ENCODE measurements at places on chromosomes 7 and 10.

DNA sequence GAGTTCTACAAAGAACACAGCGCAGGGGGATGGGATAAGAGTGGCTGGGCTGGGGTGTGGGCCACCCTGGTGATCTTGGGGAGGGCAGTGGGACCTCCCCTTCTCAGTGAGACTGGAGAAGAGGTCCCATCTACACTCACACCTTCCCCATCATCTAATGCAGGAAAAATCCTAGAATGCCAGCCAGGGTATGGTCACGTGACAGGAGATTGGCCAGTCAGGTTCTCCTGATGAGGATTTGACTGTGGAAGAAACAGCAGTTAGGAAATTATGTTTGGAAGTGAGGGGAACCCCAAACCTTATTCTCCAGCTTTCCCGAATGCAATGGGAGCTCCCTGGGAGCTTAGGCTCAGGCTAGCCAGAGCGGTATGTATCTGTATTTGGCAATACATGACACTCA, 158.8 kb upstream of the GRB10 start:
- DNase-seq, result no peak

DNA sequence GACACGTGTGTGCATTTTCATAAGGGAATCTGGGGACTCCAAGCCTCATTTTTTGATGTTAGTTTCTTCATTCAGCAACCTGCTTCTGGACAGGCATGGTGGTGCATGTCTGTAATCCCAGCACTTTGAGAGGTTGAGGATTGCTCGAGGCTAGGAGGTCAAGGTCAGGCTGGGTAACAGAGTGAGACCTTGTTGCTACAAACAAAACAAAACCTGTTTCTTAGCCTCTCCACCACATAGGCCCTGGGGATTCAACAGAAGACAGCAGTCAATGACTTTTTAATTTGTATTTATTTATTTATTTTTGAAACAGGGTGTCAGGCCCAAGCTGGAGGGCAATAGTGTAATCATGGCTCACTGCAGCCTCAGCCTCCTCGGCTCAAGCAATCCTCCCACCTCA, 6.9 kb upstream of the CYTH3 start:
- no peak for DNase-seq

DNA sequence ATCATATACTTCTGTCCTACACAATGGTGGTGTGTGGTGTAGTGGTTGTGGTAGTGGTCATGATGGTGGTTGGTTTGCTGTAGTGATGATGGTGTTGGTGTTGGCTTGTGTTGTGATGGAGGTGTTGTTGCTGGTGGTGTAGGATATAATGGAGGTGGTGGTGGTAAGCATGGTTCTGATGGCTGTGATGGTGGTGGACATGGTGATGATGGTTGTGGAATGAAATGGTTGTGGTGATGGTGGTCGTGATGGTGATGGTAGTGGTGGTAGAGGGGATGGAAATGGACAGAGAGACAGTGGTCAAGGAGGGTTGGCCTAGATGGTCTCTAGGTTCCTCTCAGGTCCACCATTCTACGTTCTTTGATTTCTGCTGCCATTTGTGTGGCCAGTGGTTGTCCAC, 44.7 kb downstream of the FAM241B start:
- DNase-seq, result no peak

- no peak for DNase-seq
Observed at GRCh38 chr7:77497079-77497478, 40.0 kb upstream of the PTPN12 start.

GRCh38 chr10:35422228-35422627, 85.9 kb downstream of the CCNY start:
- no peak for DNase-seq

DNA sequence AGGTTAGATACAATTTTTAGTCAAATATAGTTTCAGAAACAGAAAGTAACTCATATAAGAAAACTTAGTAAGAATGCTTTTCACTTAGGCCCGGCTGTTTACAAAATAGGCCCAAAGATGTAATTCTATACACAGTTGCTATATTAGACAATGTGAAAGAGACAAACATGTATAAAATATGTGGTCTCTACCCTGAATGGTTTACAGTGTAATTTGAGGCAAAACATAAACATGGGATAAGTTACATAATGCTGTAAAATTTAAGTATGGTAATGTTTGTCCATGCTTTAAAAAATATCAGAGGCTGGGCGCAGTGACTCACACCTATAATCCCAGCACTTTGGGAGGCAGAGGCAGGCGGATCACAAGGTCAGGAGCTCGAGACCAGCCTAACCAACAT, 18.7 kb downstream of the KRIT1 start:
- no peak for DNase-seq

GRCh38 chr7:108094933-108095710, 35.0 kb downstream of the LAMB4 start:
- DNase-seq, result no peak

GRCh38 chr10:66834802-66835201, 91.0 kb upstream of the LRRTM3 start:
- no peak for DNase-seq

Measured in stimulated activated CD8-positive, alpha-beta memory T cell treated with anti-CD3 and anti-CD28 coated beads, Interleukin-7, amount 100 ng/mL, for 24 hours (primary cell).